ENCODE measurements at places on chromosomes 12 and 14. TPM values are rescaled to one million over a fixed set of nuclear protein-coding genes. Genes with fewer than 3 reads are reported as not detected.

PRKD1 gene
- total RNA-seq, result 38.7 TPM

CDCA4 gene
- 4.8 TPM for total RNA-seq

C14orf132 gene
- total RNA-seq, result 70.8 TPM

SERPINA12 gene
- not detected for total RNA-seq

FRS2 gene
- 39.1 TPM for total RNA-seq

DNA sequence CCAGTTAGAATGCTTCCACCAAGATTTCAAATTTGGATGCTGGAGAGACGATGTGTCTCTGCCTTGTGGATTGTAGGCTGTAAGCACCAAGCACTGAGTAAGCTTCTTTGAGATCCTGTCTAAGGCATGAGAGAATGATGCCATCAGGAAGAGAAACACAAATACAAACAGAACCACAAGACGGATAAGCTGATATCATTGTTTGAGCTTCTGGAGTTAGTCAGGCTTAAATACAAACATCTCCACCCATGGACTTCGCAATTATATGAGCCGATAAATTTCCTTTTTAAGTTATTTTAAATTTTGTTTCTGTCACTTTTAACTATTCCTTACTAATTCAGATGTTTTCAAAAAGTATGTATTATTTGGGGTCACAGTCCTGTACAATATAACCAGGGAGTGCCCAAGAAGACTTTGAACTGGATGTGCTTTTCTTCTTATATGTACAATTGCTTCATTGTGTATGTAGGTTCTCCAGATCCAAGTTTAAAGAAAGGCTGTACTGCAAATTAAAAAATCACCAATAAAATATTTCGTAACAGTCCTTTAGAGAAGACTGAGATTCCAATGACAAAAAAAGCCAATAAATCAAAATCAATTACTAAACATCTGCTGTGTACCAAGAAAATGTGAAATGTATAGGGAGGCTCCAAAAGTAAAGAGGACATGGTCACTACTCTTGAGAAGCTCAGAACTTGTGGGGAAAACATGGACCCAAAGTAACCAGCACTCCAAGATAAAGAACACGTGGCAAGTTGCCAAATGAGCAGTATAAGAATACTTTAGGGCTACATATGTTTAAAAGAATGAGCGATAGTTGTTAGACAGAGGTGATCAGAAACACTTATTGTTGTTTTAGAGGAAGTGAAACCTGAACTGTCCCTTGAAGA is 274.1 kb downstream of the ADAMTS20 start:
- no peak for DNase-seq

GRCh38 chr12:101803978-101804377 is 26.8 kb downstream of the GNPTAB start:
- no peak for DNase-seq

DNA sequence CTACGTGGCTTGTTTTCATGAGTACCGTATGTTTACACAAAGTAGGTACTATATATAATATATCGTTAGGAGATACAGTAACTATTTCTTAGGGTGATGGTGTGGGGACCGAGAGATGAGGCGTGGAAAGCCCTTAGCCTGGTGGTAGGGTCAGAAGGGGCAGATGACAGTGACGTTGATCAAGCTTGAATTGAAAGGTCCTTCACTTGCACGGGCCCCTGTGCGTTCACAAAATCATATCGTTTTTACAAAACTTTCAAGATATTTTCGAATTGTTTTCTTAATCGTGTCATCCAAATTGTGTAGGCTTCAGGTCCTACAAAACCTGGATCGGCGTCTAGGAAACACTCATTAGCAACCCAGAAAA is 881 bp upstream of the SOS2 start:
- no peak for DNase-seq

DNA sequence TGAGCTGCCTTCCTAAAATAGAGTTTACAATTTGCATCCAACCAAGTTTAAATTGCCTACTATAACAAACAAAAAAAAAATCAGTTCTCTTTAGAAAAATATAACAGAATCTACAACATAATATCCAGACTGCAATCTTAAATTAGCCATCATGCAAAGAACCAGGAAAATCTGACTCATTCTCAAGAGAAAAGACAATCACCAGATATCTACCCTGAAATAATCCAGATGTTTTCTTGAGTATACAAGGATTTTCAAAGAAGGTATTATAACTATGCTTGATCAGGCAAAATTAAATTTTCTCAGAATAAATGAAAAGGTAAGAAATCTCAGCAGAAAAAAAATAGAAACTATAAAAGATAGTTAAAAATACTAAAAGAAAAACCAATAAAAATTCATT is 115.6 kb downstream of the CCER1 start:
- DNase-seq, result no peak

OTX2 gene
- not detected for total RNA-seq
